Spinal cord (tissue), 10 donors: ENCODE measurements at places on chromosomes 6 and 20. TPM values are rescaled to one million over a fixed set of nuclear protein-coding genes. Genes with fewer than 3 reads are reported as not detected.
A peak's percentile ranks its signal among the peaks of the same experiment; 100 is the strongest.

GRCh38 chr20:12030470-12030869 lies 112.8 kb downstream of the BTBD3 start:
- DNase-seq, result peak; percentile 78

- no peak for DNase-seq
Measured at GRCh38 chr6:20965915-20966314, 431.7 kb downstream of the CDKAL1 start.

DNA sequence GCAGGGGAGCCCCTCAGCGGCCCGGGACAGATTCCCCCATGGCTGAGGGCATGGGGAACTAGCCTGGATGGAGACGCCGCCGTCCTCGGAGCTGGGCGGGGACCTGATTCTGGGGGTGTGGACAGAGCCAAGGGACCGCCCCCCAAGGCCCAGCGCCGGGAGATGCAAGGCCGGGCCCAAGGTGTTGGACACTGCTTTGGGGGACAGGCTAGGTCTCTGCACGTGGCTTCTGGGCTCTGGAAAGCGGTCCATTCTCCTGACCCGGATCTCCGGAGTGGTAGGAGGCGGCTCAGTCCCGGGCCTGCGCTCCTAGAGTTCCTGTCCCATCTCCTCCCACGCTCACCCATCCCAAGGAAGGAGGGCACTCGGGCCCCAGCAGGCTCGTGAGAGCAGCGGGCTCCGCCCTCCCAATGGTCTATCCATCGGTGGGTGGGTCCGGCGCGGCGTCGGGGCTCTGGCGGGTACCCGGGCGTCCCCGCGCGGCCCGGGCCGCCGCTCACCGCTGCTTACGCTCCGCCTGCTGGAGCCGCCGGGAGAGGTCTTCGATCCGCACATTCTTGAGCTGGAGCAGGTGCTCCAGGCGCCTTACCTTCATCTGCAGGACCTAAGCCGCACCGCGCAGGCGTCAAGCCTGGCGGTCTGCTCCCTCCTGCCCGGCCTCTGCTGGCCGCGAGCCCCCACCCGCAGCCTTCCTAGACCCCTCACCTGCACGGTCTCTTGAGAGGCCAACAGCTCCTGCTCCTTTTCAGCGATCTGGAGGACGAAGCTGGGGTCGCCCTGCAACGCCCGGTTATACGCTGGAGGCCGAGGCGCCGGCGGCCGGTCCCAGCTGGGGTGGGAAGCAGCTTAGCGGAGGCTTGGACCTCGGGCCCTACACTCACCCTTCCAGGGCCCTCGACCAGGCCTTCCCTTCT lies 3.3 kb downstream of the SPEF1 start:
- DNase-seq, result no peak

DNA sequence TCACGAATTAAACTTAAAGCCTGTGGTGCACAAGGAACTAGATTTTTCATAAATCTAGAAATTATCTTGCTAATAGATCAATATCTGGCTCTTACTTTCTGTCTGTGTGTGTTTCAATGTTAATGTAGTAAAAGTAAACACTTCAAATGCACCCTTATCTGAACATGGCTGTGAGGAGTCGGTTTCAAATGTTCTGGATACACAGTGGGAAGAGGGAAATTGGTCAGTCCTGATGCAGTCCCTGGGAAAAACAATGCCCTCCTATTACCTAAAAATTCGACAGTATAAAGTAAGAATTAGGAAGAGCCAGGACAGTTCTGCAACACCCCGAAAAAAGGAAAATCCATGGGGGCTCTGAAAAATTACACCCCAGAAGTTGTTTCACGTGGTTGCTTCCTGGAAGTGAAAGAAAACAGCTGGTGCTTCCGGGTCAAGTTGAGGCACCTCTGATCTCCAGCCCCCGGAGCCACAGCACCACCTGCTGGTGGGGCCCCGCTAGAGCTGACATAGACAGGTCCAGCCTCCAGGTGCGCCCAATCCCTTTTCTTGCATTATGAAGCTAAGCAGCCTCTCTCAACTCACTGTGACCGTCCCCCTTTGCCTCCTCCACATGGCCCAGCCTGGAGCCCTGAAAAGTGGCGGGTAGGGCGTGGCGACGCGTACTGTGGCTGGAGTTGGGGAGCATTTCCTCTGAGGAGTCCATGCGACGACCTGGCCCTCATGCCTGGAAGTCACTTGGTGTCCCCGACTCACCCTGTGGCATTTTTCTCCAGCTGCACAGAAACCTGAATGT lies 8.3 kb downstream of the SEMG2 start:
- no peak for DNase-seq

DNA sequence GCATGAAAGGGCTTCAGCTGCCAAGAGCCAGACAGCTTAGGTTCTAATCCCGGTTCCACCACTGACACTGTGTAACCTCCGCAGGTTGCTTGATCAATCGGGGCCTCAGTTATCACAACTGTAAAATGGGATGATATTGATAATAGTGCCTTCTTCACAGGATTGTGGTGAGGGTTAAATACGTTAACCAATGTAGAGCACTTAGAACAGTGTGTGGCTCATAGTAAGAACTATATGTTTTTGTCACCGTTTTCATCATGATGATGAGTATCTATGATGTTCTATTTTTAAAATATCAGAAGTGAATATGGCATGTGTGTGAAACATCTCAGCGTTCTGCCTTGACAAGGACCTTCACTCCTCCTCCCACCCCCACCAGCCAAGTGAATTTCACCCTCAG lies 10.3 kb upstream of the MAPK13 start:
- DNase-seq, result no peak

DNA sequence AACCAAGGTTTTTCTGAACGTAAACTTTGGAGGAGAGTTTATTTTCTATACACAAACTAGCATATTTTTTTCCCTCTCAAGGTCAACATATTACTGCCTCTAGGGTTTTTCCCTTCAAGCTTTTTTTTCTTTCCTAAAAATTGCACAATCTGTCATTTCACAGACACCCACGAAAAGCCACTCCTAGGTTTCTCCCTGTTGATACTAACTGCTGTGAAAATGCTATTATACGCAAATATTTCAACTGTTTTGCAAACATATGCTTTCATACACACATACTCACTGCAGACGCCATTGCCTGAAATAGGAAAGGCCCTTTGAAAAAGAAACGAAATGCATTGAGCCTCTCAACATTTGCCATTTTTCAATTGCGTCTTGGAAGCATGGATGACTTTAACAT lies 333.0 kb downstream of the CD83 start:
- DNase-seq, result no peak

GRCh38 chr6:32432050-32432450 lies 7.6 kb upstream of the HLA-DRA start:
- DNase-seq, result peak; percentile 39

GRCh38 chr20:53081916-53082863 lies 110.0 kb downstream of the TSHZ2 start:
- DNase-seq, result no peak

GRCh38 chr6:37608587-37608986 lies 89.1 kb downstream of the MDGA1 start:
- DNase-seq, result no peak

DNA sequence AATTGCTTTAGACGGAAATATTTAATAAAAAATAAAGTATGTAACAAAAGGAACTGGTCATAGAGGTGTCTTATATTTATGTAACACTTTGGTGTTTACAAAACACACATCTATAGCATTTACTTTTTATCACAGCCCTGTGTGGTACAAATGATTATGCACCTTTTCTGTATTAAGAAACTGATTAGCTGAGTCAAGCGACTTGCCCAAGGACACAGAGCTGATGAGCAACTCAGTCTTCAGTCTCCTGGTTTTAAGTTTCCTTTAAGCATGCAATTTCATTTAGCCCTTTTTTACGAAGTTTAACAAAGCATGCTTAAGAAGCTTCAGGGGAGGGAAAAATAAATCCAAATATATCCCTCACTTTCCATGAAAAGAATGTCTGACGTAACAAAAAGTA lies 2.5 kb downstream of the DCDC2 start:
- no peak for DNase-seq

- no peak for DNase-seq
Measured at GRCh38 chr6:105321728-105322127, 81.2 kb downstream of the PREP start.

GRCh38 chr20:11207749-11208502 lies 534.1 kb upstream of the JAG1 start:
- no peak for DNase-seq

- no peak for DNase-seq
Measured at GRCh38 chr6:137743493-137743892, 123.6 kb upstream of the TNFAIP3 start.

GRCh38 chr20:37351689-37352607 lies 6.0 kb downstream of the SRC start:
- DNase-seq, result no peak

GRCh38 chr6:111949546-111949945 lies 76.3 kb upstream of the FYN start:
- DNase-seq, result no peak

DNA sequence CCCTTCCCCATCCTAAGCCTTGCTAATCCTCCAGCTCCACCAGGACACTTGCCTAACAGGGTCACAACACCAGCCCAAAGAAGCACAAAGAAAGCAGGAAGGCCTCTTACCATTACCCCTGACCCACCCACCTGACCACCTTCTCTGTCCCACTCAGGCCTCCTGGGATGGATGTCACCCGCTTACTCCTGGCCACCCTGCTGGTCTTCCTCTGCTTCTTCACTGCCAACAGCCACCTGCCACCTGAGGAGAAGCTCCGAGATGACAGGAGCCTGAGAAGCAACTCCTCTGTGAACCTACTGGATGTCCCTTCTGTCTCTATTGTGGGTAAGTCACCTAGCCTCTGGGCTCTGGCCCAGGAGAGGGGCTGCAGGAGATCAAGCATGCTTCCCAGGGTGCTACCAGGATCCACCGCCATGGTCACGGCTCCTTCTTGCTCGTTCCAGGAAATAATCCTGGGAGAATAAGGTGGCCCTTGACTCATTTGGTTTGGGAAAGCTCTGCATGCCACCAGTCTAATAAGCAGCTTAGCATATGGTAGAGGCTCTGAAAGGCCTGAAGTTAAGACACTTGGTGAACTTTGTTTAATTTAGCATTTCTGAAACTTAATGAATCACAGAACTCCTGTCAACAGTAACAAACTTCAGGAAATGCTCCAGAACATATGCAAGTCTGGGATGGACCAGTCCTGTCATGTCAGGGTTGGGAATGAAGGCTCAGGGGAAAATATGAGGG lies 19.2 kb downstream of the ASIP start:
- DNase-seq, result no peak

- DNase-seq, result no peak
Measured at GRCh38 chr6:13863699-13864155, 49.4 kb upstream of the MCUR1 start.

DNA sequence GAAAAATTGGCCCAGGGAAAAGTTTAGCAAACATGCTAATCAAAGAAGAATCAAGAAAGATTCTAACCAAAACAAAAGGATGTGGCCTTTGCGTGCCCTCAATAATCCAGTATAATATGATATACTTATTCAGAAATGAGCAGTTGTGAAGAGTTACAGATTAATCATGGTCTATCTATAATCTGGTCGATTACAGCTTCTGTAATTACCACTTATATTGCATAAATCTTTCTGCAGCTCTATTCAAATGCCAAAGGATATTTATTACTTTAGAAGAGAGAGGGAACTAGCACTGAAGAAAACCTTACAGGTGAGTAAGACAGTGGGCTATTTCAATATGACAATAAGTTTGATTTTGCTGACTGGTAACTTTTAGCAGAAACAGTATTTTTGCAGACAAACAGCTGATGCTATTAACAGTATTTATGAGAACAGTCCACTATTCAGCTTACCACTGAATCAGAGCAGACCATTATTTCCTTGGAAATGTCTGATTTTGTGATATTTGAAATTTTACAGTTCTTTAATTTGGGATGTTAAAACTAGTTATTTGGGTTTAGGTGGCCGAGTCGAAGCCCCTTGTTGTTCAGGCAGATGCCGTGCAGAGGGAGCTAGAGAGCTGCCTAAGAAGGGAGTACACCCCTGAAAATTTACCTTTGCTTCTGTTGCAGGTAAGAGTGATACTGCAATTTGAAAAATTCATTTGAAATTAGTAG lies 92.2 kb downstream of the CEP57L1 start:
- DNase-seq, result peak; percentile 31

GRCh38 chr20:20843982-20844381 lies 131.5 kb upstream of the RALGAPA2 start:
- DNase-seq, result no peak

DNA sequence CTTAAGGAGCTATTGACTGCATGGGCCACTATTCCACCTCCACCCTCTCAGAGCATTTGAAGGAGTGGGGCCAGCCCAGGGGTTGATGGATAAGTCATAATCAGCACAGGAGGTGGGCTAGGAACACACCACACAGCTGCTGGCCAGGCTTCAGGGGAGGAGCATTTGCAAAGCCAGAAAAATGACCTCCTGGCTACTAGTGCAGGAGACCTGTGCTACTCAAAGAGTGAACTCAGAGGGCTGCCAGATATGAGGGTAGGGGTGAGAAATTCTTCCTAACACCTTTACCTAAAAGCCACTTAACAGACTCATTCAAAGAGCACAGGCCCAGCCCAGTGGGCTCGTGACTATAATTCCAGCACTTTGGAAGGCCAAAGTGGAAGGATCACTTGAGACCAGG lies 210.8 kb downstream of the TBXT start:
- no peak for DNase-seq

DNA sequence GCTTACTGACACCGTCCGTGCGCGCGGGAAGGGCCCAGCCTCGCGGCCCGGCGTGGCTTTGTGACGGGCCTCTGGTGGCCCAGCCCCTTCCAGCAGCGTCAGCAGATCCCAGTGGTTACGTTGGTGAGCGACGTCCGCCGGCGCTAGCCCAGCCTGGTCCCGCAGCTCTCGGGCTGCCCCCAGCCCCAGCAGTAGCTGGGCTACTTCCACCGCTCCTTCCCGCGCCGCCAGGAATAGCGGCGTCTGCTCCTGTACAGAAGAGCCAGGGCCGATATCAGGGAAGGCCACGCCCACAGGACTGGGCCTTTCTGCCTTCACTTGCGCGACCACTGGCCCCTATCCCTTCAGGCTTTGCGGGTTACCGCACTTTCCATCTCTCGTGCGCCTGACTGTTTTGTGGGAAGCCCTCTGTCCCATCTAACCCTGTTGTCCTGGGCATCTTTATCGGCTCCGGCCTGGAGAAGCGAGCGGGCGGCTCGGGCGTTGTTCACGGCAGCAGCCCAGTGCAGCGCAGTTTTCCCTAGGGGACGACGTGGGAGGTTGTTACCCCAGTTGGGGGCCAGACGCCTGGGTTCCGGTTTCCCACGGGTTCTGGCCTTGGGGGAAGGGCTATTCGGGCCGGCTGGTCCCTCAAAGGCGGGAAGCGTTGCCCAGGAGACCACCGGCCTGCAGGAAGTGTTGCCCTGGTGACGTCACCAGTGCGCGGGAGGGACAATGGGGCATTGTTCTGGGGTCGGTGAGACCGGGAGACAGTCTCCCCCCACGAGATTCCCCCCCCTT lies 3.6 kb upstream of the GPSM3 start:
- DNase-seq, result peak; percentile 97

GRCh38 chr6:75450903-75451302 lies 42.7 kb downstream of the FILIP1 start:
- DNase-seq, result no peak

GRCh38 chr6:124765280-124765679 lies 197.0 kb upstream of the RNF217 start:
- no peak for DNase-seq

The ZNF451 gene
- total RNA-seq, result 57.2 TPM

The MUC22 gene
- not detected for total RNA-seq

The HLA-DPA1 gene
- total RNA-seq, result 19.8 TPM

The DPPA5 gene
- not detected for total RNA-seq

The CD109 gene
- 11.5 TPM for total RNA-seq

The PRND gene
- 27.0 TPM for total RNA-seq

The TUBB1 gene
- total RNA-seq, result 1.2 TPM

The TRIM15 gene
- total RNA-seq, result not detected

The SLC12A5 gene
- total RNA-seq, result 26.2 TPM

The SLC18B1 gene
- 38.5 TPM for total RNA-seq

The HSPA1A gene
- 221 TPM for total RNA-seq

The SMOC2 gene
- total RNA-seq, result 96.0 TPM
